ENCODE measurements at places on chromosomes 12 and 14.

DNA sequence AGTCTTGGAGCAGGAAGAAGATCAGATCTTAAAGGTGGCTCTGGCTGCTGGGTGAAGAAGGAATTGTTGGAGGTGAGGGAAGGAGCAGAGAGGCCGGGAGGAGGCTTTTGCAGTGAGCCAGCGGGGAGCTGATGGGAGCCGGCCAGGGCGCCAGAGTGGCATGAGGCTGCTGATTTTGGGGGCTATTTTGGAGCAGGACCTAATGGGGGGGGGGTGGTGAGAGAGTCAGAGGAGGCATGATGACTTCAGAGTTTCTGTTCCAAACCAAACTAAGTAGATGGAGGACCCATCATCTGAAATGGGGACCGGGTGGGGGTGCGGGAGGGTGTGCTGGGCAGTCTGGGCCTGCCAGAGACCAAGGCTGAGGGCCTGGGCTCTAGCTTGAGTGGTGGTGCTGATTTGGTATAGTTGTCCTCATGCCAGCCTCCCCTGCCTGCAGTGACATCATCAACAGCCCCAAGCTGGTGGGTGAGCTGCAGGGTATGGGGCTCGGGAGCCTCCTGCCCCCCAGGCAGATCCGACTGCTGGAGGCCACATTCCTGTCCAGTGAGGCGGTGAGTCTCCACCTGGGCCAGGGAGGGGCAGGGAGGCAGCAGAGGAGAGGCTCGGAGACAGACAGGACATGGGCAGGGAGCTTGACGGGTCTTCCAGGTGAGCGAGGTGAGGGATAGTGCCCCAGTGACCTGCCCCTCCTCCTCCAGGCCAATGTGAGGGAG, 6.2 kb downstream of the TNFAIP2 start:
- no peak for DNase-seq

- no peak for DNase-seq
Measured at GRCh38 chr14:101365329-101366158, 195.8 kb upstream of the DIO3 start.

- no peak for DNase-seq
Measured at GRCh38 chr14:103519837-103520212, 2.8 kb downstream of the CKB start.

DNA sequence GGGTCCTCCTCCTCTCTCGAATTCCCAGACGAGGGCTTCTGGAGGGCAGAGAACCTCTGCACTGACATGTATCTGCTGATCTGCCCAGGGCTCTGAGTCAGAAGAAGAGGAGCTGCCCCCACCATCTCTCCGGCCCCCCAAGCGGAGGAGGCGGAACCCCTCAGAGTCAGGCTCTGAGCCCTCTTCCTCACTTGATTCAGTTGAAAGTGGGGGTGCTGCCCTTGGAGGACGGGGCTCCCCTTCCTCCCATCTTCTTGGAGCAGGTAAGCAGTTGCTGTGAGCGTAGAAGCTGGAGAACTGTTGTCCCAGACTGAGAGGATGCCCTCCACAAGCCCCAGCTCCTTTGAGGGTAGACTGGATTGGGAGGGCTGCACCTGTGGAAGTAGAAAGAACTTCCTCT, 19.8 kb downstream of the PRPF40B start:
- DNase-seq = no peak

- DNase-seq = no peak
Measured at GRCh38 chr12:112916270-112916669, 9.5 kb downstream of the OAS1 start.

DNA sequence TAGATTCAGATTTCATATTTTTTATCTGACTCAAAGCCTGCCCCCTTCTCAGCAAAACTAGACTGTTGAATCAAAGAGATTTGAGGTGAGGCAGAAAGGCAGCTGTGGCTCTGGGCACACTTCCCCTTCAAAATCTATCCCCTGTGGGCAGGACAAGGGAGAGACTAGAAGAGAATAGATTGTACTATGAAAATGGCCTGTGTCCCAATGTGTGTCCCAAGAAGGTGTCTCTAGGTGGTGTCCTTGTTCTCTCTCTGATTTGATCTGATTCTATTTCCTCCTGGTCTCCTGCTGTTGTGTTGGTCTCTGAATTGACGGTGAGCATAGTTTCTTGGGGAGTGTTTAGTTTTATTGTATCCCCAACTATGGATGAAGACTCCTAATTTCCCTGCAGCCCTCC, 565.8 kb upstream of the ATP2B1 start:
- no peak for DNase-seq

DNA sequence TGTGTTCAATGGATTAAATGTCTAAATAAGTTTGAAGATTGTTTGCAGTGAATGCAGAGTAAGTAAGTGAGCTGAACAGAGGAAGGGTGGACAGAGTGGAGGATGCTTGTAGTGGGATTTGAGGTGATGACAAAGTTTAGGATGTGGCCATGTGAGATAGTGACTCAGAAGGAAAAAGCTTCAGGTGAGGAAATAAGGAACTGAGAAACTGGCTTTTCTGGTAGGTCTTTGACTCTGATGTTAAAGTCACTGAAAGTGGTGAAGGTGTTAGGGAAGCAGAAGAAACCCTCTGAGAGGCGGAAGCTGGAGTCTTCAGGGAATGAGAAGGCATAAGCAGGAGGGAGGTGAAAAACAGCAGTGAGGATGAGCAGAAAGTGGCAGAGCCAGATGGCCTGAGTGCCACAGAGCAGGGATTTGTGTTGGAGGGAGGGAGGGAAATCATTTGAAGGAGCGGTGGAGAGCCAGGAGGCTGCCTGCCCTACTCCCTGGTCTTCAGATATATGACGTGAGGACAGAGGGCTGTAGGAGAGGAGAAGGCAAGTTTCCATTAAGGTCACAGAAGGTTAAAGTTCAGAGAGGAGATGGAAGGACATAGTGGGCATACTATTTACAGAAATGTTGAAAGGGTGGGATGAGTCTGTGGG, 24.8 kb downstream of the RGS6 start:
- DNase-seq = no peak

DNA sequence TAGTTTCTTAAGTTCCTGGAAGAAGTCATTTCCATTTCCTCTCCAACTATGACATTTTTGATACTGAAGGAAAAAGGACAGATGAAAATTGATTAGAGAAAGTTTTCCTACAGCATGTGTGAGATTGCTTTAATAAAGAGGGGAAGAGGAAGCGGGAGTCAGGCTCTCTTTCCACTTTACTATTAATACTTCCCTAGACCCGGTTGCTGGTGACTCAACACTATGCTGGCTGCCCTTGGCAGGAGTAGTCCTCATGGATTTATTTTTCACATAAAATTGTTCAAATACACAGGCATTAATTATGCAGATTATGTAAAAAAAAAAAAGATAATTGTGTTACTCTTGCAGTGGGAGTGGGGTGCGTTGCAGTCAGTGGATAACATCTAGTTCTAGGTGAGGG, 293.4 kb downstream of the EGLN3 start:
- DNase-seq = no peak

GRCh38 chr14:102479777-102480176, 29.8 kb downstream of the ANKRD9 start:
- DNase-seq = no peak

DNA sequence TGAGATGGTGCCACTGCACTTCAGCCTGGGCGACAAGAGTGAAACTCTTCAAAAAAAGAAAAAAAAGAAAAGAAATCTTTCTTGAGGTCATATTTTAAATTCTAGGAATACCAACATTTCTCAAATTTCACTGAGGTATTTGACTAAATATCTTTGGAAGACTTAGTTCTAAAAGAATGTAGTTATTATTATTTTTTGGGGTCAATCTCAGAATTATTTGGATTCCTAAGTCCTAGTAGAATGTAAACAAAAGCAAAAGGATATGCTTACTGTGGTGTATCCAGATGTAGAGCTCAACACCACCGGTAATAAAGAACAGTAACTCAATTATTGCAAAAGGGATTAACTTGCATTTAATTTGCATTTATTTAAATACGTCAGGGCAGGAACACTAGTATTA, 25.0 kb downstream of the PRICKLE1 start:
- DNase-seq = no peak

Measured in activated T-helper 1 cell treated with anti-CD3 and anti-CD28 coated beads, Interleukin-12 subunit alpha, Interleukin-12 subunit beta, Interleukin-2, Interleukin-4 antibody, amounts not matched to agents 30 ng/mL and 10 ng/mL and 1 ng/mL, durations not matched to agents 14 hours and 24 hours and 36 hours (primary cell).